ENCODE measurements at places on chromosomes 5 and 9. TPM values are rescaled to one million over a fixed set of nuclear protein-coding genes. Genes with fewer than 3 reads are reported as not detected.

The TICAM2 gene
- total RNA-seq: 0.98 TPM

The RASGEF1C gene
- 2.5 TPM for total RNA-seq

The IL4 gene
- not detected for total RNA-seq

The NUTM2G gene
- total RNA-seq: not detected

The PCDHGC5 gene
- total RNA-seq: 3.4 TPM

The ATG10 gene
- total RNA-seq: 4.2 TPM

The SMU1 gene
- 15.5 TPM for total RNA-seq

The NCS1 gene
- total RNA-seq: 20.4 TPM

The KCNT1 gene
- not detected for total RNA-seq

The GBGT1 gene
- 27.0 TPM for total RNA-seq

The C9orf78 gene
- total RNA-seq: 36.6 TPM

The TRIP13 gene
- 3.7 TPM for total RNA-seq

The CDC25C gene
- 2.0 TPM for total RNA-seq

The CAVIN4 gene
- 0.49 TPM for total RNA-seq

The UBE2QL1 gene
- total RNA-seq: 2.5 TPM

The DMRT3 gene
- not detected for total RNA-seq

The PCDHGA4 gene
- total RNA-seq: 3.9 TPM

The SELENOP gene
- 344 TPM for total RNA-seq

The GRM6 gene
- total RNA-seq: not detected

The PDLIM7 gene
- total RNA-seq: 118 TPM

The PFN3 gene
- total RNA-seq: not detected

The ECM2 gene
- total RNA-seq: 10.8 TPM

The RASEF gene
- 7.6 TPM for total RNA-seq

The GABRB2 gene
- under 0.01 TPM for total RNA-seq

The HCN1 gene
- not detected for total RNA-seq

The ANKRD18B gene
- 5.9 TPM for total RNA-seq

The TMC1 gene
- total RNA-seq: not detected

The FSD1L gene
- total RNA-seq: 4.2 TPM

The TLX3 gene
- not detected for total RNA-seq

The MYOT gene
- 5.4 TPM for total RNA-seq

The HRH2 gene
- total RNA-seq: 0.98 TPM

The MEF2C gene
- total RNA-seq: 22.3 TPM

Data from vagina (tissue), 2 donors.